H7 (cell line): ENCODE measurements at places on chromosomes 1 and 21. TPM values are rescaled to one million over a fixed set of nuclear protein-coding genes. Genes with fewer than 3 reads are reported as not detected.

GRCh38 chr1:19909392-19909791 is 14.0 kb downstream of the PLA2G2E start:
- DNase-seq: no peak

LIPI gene
- total RNA-seq: not detected in 2 replicates

GRCh38 chr1:62856960-62857359 is 73.0 kb downstream of the ATG4C start:
- no peak for DNase-seq

KCNJ10 gene
- total RNA-seq: 0.07 TPM in 1 of 2 replicates, not detected in the other

DNA sequence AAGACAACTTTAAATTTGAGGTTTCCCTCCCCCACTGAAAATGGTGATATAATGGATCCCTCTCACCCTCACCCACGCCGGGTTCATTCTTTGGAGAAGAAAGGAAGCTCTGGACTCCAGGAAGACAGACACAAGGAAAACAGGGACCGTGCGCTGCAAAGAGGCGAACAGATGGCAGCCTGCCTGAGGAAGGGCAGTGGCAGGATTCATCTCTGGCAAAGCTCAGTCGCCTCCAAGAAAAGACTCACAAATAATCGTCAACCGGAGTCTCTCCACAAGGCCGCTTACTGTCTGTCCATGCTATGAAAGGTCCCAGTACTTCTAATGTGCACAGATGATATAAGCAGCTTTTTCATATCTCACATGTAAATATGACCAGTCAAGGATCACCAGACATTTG is 110.3 kb downstream of the TIAM1 start:
- DNase-seq: no peak

- DNase-seq: no peak
These were observed 107.6 kb downstream of the CCDC185 start for GRCh38 chr1:223500560-223501425.

DNA sequence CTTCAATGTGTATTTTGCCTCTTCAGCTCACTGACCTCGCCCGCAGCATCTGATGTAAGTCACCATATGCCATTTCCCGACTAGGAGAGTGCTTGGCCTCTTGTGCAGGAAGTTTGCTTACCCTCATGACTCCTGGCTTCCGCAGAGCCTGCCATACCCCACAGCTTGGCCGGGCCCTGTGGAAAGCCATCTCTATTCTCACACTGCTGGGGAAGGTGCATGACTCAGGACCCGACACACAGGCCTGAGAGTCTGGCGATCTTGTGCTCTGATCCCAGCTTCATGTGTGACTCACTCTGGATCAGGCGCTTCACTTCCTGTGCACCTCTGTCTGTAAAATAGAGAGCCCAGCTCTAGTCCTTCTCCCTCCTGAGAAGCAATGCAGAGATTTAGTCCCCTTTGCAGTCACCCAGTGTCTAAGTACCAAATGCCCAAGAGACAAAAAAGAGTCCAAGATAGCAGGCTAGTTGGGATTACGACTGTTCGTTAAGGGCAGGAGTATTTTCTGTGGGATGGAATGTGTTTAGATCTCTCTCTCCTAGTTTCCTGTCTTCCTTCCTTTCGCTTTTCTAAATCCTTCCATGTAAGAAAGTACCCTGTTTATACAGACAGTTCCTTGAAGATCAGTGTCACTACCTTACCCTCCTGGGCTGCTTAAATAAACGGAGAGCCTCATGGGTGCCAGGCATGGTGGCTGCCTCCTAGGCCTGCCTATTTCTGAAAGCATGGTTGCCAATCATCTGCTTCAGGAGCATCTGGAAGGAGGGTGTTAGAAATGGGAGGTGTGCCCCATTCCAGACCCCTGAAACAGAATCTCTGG is 62.8 kb upstream of the KIF26B start:
- DNase-seq: no peak

CGN gene
- 18.5 and 20.3 TPM in 2 replicates for total RNA-seq

DNA sequence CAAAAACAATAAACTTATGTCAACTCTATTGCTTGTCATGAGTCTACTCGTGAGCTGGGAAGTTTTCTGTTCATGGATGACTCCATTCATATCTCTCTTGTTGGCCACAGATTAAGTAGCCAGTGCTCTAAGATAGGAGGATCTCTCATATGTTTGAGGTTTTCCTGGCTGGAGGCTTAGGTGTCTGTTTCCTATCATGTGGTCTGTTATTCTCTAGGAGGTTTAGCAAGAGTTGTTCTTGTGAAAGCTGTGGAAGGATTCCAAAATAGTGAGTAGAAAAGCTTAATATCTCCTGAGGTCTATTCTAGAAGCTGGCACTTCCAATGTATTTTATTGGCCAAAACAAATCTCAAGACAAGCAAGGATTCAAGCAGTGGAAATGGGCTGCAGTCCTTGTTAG is 5.8 kb upstream of the KRTAP20-2 start:
- DNase-seq: no peak

DNA sequence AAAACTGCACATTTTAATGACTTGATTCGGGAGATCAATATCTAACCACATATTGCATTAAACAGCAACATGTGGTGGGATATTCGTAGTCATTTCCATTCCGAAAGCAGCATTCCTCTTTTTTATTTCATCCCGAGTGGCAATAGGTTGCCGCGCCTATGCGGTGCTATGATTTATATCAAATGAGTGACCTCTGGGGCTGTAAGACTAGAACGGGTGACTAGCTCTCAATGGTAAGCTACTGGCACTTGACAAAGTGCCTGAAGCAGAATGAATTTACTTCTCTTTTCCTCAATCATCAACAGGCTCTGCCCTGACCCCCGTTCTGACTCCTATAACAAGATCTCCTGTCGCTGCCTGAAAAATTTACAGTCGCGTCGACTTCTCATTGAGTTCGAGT is 162.3 kb downstream of the ZNF281 start:
- DNase-seq: no peak
